ENCODE measurements at places on chromosomes 2 and 18.

- DNase-seq: no peak
Measured at GRCh38 chr2:127847931-127848330, 10.0 kb downstream of the POLR2D start.

GRCh38 chr2:1521878-1522830 is 108.9 kb downstream of the TPO start:
- no peak for DNase-seq

DNA sequence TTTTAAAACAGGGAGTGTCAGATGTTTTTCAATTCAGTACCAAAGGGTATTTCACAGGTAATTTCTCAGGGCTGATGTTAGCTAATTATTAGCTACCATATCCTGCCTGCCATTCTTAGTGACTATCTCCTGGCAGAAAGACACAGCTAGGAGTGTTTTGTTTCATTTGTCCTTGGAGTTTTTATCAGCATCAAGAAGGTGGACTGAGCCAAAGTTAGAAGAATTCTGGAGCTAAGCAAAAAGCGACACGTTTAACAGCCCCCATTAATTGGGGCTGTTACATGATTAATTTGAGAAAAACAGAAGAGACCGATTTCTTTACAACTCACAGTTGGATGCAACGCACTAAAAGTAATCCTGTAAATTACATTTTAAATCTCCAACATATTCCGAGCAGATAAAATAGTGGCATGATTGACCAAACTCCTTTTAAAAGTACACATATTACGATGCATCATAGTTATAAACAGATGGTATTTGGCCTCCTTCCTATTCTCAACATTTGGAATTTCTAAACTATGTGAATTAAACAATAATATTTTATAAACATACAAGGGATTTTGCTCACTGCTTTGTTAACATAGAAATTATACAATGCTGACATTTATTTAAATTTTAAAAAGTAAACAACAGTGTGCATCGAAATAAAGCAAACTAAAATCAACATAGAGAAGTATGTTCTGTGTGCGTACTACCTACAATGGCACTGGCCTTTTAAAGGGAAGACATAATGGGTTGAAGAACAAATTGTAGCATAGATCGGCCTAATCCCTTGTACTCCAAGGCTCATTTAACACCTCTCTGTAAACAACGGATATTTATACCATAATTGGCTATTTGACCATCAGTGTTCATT is 585.1 kb downstream of the ZEB2 start:
- no peak for DNase-seq

DNA sequence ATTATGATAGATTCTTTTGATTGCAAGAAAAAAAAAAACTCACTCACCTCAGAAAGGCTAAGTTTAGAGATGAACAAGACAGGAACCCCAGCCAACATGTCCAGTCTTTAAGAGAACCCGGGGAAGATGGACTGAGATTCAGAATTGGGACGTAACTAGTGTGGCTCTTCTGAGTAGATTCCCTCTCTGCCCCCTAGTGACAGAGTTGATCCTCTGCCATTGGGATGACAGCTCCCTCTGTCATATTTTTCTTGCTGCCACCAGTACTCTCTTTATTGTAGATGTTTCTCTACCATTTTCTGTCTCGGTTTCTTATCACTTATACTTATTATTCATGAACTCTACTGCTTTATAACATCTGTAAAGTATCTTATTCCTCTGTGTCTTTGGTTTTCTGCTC is 77.7 kb downstream of the GULP1 start:
- DNase-seq: peak; percentile 49

- no peak for DNase-seq
Measured at GRCh38 chr2:218332288-218332687, 24.4 kb upstream of the CATIP start.

- no peak for DNase-seq
Measured at GRCh38 chr2:238646281-238646680, 201.6 kb upstream of the TWIST2 start.

DNA sequence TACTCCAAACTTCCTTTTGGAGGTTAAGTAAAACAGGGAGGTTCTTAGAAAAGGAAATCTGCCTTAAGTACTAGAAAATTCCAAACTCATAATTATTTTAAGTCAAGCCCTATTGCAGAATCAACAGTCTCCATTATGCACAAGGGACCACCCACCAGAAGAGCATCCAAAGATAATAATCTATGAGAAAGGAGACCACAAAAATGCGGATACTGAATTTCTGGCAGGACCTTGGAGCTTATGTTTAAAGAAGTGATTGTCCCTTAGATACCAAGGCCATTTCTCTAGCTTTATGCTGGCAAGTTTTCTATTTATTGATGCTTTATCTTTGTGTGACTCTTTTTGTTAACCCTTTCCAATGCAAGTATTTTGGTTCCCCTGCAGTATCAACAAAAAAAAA is 404.0 kb upstream of the MMADHC start:
- DNase-seq: peak; percentile 82

GRCh38 chr2:203431391-203432185 is 103.4 kb downstream of the ABI2 start:
- DNase-seq: no peak
